ENCODE measurements at places on chromosomes 11 and 22.
A peak's percentile ranks its signal among the peaks of the same experiment; 100 is the strongest.

- DNase-seq: no peak
Observed at GRCh38 chr11:95364324-95365295, 133.6 kb upstream of the SESN3 start.

GRCh38 chr11:61713464-61713863 is 33.3 kb downstream of the DAGLA start:
- no peak for DNase-seq

DNA sequence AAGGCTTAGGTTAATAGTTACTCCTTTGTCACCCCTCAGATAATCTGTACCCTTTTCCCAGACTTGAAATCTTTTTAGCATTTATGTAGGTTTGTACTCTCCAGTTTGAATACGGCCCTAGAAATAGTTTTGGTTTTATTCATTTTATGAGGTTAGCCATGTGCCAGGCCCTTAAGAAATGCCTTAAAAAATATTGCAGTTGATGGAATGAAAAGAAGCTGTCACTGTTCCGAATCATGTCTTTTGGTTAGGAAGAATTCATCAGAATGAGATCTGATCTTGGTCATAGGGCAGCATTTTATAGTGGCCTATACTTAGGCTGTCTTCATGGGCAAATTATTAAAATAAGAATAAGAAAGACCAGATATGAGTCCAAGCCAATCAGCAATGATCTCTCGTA is 14.8 kb upstream of the PRSS23 start:
- no peak for DNase-seq

GRCh38 chr11:86515297-86516094 is 140.8 kb downstream of the CCDC81 start:
- no peak for DNase-seq

DNA sequence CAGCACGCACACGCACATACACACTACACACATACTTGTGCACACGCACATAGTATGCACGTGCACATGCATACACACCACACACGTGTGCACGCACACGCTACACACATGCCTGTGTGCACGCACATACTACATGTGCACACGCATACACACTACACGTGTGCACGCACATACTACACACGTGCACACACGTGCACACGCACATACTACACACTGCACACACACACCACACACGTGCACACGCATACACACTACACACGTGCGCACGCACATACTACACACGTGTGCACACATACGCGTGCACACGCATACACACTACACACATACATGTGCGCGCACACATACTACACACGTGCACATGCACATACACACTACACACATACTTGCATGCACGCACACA is 19.7 kb upstream of the ARHGAP8 start:
- DNase-seq: no peak

DNA sequence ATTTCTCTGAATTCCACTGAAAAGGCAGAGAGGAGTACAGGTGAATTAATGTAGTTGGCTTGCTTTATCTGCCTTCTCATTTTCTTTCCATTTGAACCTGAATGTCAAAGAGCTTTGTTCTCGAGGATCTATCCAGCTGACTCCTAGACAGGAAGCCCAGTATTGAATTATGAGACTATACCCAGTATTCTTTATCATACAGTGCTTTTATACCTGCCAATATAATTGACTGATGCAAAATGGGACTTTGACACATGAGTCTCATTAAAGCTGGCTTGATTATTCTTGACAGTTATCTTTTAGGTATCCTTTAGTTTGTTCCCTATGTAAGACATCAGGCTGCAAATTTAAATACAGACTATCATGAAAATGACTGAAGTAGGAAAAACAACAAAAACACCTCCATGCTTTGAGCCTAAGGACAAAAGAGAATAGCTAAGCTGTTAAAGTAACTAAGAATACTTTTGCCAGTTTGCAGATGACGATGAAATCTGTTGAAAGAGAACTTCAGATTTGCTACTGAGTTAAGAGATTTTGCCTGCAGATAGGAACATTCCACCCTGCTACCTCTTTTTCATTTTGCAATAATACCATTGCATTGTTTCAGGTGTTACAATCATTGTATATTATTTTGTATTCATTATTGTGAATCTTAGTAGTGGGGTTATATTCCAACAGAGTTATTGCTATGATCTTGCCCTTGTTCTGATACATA is 117.1 kb downstream of the ENTHD1 start:
- no peak for DNase-seq

DNA sequence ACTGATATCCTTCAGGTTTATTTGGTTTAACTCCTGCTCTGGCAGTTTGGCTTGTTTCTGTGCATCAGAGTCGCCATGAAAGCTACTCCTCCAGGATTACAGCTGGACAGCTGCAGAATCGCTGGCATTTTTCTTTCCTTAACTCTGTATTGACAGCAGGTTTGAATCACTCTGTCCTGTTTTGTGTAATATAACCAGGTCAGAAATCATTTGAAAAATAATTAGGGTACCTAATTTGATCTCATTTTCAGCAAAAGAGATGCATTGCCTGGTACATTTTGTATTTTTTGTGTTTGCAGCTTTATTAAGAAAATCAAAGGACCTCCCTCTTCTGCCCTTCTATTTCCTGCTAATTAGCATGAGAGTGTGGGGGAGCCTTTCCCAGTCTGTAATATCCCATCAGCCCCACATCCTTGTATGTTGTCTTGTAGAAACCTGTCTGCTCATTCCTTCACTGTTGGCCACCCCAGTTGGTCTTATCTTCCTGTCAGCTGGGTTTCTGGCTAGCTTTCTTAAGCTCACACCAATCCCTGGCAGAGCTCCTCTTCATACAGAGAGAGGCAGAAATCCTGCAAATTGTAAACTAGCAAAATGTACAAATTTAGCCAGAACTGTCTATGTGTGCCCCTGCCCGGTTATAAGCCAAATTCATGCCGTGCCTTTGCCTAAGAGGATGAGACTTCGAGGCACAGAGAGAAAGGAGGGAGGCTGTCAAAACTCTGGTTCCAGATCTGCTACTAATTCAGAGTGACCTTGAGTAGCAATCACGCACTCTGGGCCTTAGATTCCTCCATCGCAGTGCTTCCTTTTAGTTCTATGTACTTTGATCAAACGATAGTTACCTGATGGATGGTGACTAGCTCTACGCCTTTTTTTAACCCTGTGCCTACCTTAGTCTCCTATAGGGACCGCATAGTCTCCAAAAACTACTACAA is 200.6 kb downstream of the NAV2 start:
- DNase-seq: no peak

GRCh38 chr11:114607753-114608459 is 12.3 kb upstream of the NXPE4 start:
- DNase-seq: no peak

DNA sequence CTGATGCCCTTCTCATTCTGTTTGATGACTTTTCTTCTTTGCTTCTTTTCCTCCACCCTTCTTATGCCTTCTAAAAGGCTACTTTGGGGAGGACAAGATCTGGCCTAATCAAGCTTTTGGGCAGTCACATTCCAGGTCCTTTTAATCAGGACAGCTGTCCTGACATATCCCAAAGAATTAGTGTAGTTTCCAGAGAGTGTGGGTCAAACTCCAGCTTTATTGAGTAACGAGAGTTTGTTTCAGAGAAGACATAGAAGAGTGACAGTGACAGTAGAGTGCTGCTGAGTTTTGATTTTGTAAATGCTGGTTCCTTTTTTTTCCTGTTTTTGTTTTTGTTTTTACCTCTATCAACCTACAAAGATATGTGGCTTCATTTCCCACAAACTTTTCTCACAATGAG is 158.4 kb upstream of the SESN3 start:
- DNase-seq: no peak

DNA sequence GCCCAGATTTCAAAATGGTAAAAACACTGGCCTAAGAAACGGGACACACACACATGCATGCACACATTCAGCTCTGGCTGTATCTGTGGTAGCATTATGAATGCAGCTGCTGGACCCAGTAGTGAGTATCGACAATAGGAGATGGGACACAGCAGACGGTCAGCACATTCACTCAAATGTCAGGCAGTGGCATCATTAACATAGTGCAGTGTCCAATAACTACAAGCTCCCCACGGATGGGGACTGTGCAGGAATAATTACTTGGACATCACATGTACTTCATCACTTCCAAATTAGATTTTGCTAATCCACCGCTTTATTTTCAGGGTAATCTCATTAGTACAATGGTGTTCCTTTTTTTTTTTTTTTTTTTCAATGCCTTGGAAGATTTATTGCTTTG is 109.5 kb downstream of the FANCF start:
- DNase-seq: no peak

DNA sequence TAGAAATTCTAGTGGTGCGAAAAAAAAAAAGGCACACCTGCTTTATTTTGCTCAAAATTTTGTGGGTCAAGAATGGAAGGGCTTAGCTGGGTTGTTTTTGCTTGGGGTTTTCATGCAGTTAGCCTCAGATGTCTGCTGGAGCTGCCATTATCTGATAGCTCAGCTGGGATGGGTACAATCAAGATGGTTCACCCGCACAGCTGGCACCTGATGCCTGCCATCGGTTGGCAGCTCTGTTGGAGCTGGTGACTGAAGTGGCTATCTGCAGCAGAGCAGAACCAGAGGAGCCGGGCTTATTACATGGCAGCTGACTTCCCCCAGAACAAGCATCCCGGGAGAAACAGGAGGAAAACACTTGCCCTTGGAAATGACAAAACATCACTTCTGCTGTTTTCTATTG is 12.1 kb upstream of the ELFN2 start:
- no peak for DNase-seq

DNA sequence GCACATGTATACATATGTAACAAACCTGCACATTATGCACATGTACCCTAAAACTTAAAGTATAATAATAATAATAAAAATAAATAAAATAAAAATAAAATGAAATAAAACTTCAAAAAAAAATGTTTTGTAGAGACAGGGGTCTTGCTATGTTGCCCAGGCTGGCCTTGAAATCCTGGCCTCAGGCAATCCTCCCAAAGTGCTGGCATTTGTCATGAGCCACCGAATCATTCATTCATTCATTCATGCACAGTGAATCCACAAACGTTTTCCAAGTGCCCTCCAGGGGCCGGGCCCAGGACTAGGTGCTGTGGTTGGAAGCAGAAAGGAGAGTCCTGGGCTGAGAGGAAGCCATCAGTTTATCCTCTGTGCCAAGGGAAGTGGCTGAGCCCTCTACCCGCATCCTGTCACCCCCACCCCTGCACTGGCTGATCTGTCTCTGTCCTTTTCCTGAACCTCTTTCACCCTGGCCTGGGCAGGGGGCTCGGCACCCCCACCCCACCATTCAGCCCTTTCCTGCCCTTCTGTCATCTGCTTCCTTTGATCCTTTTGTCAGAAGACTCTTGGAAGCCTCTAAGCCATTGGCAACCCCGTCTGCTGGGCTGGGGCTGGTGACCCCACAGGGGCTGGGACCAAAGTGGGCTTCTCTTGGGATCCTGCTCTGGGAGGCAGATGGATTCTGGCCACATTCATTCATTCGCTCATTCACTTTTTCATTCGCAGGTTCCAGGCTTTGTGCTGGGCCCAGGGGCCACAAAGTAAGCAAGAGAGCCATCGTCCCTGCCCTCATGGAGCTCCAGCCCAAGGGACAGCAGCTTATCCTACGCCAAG is 84.3 kb downstream of the IGLL1 start:
- peak; percentile 64 for DNase-seq

- no peak for DNase-seq
Observed at GRCh38 chr11:72766152-72766902, 14.1 kb upstream of the ARAP1 start.

Data from mesenteric fat pad (tissue), 1 donor.